Stimulated activated CD4-positive, alpha-beta T cell treated with anti-CD3 and anti-CD28 coated beads, Interleukin-12 subunit alpha, Interleukin-12 subunit beta, amount 100 ng/mL, for 24 hours (primary cell): ENCODE measurements at places on chromosomes 2 and 18.

DNA sequence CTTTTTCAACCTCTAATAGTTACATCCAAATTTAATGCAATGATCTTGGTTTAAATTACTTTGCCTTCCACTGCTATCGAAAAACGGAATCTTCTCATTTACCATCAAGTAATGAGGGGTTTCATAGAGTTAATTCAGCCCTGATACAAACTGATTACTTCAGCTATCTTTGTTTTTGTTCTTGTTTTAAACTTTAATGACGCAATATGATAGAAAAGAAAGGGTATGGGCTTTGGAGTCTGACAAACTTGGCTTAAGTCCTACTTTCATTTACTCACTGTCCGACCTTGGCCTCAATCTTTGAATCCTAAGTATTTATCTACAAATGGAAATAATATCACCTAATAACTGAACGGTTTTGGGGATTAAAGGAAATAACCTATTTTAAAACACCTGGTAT, 16.1 kb downstream of the ADAM17 start:
- no peak for DNase-seq

DNA sequence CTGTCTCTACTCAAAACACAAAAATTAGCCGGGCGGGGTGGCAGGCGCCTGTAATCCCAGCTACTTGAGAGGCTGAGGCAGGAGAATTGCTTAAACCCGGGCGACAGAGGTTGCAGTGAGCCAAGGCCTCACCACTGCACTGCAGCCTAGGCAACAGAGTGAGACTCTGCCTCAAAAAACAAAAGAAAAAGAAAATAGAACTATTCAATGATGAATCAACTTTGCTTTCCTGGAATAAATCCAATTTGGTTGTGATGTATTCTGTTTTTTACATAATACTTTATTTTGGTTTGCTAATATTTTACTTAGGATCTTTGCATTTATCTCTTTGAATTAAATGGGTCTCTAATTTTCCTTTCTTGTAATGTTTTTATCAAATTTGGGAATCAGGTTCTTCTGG, 86.3 kb upstream of the MBOAT2 start:
- no peak for DNase-seq

DNA sequence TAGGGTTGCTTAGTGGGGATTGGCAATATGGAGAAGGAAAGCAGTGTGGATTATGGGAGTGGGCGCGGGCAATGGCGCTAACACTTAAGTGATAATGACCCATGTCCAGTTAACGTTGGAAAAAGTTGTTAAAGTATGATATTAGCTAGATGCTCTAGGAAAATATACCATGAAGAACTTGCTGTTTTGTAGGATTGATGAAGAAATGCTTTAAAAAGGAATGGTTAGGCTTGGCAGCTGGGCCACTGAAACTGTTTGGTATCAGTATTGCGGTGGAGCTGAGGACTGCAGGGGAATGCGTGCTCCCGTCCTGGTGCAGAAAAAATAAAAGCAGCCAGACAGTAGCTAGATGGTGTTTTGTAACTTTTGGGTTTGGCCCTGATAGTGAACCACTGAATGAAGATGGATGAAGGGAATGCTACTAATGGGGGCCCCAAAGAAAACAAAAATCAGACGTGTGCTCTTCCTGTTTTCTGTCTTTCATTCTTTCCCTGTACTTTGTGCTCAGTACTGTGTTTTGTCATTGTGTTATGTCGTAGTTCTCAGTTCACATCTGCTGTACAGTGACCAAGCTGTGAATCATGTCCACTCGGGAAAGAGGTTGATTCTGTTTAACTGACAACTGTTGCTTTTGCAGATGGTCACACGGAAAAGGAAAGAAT, 999 bp downstream of the INSIG2 start:
- DNase-seq = no peak

GRCh38 chr2:218582076-218582475, 13.4 kb downstream of the CNOT9 start:
- no peak for DNase-seq

- DNase-seq = no peak
Observed at GRCh38 chr2:167484875-167485274, 596.6 kb downstream of the XIRP2 start.

GRCh38 chr2:216887138-216887537, 27.3 kb upstream of the TNP1 start:
- no peak for DNase-seq

DNA sequence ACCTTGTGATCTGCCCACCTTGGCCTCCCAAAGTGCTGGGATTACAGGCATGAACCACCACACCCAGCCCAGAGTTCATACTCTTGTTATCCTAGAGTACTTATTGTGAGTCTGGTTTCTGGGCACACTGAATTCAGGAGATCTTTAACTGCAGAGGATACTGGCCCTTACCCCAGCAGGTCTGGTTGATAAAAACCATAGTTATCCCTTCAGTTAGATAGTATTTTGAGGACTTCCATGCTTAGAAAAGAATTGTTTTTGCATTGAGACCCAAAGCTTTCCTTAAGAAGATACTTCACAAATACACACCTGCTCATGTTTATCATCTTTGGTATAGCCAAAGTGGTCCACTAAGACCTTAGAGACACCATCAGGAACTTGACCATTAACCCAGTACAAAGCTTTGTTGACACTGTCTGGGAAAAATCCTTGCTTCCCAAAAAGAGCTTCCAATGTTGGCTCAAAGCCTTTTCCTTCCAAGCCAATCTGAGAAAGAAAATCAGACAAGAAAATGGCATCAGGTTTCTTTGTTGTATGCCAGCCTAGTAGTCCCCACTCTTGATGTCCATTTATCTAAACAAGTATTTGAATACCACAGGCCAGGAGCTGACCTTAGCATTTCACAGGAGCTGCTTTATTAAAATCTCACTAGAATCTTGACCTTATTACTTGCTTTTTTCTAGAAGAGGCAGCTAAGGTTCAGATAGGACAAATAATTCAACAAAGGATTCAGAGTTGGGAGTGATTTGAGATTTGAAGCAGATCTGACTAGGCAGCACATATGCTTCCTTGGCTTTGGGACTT, 17.2 kb downstream of the APOB start:
- no peak for DNase-seq

GRCh38 chr2:44941551-44942234, at the start of gene SIX3:
Gene SIX3 (plus strand): TSS chr2:44941702. CDS start chr2:44942105, 403 bp downstream.
- DNase-seq = no peak

DNA sequence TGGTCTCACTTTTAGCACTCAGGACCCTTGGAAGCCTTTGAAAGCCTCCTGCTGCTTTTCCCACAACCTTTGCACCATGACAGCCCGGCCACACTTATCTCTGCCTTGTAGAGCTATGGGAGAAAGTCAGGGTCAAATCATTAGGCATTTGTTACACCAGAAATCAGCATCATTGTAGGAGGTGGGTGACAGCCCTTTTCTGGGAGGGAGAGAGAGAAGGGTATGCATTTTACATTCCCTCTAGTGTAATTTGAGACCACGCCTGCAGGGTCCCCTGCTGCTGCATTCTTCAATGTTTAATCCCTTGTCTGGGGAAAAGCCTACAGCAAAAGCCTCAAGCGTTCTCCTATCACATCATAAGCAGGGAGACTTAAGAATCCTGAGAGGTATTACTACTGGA, 766.8 kb upstream of the FAM98A start:
- no peak for DNase-seq

- DNase-seq = no peak
Observed at GRCh38 chr2:128313091-128313836, 5.4 kb downstream of the HS6ST1 start.

- no peak for DNase-seq
Observed at GRCh38 chr18:46715062-46715461, 41.8 kb downstream of the ST8SIA5 start.

DNA sequence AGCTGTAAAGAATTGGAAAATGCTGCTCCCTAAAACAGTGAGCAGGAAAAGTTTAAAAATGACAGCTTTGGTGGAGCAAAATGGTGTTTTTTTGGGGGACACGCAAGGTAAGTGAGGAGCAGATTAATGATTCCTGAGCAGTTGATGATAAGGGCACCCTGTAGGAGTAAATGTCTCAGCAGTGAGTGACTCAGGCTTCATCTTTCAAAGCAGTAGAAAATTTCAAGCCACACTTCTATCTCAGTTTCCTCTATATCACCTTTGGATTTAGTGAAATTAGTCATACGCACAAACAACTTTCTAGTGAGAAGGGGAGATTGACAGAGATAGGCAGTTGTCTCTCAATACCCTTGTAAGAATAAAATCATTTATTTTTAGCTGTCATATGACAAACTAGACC, 709.0 kb upstream of the FAM98A start:
- no peak for DNase-seq

- DNase-seq = no peak
Observed at GRCh38 chr18:74497778-74498177, 1.6 kb downstream of the CNDP2 start.

GRCh38 chr2:9654452-9655100, 23.8 kb upstream of the YWHAQ start:
- DNase-seq = no peak

DNA sequence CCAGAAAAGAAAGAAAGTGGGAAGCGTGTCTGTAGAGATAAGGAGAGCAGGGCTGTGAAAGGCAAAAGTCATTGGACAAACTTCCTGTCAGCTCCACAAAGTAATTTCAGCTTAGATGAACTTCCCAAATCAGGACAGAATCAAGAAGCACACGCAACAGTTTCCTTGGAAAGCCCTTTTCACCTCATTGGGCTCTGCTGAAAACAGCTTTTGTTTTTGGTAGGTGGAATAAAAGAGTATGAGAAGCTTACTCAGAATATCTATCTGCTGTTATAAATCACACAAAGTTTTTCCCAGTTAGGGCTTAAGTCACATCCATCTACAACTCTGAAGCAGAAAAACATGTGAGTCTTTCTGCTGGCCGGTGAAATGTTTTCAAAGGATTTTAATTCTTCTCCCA, 42.4 kb upstream of the EFEMP1 start:
- no peak for DNase-seq

GRCh38 chr2:153222231-153223165, 256.1 kb downstream of the RPRM start:
- no peak for DNase-seq

DNA sequence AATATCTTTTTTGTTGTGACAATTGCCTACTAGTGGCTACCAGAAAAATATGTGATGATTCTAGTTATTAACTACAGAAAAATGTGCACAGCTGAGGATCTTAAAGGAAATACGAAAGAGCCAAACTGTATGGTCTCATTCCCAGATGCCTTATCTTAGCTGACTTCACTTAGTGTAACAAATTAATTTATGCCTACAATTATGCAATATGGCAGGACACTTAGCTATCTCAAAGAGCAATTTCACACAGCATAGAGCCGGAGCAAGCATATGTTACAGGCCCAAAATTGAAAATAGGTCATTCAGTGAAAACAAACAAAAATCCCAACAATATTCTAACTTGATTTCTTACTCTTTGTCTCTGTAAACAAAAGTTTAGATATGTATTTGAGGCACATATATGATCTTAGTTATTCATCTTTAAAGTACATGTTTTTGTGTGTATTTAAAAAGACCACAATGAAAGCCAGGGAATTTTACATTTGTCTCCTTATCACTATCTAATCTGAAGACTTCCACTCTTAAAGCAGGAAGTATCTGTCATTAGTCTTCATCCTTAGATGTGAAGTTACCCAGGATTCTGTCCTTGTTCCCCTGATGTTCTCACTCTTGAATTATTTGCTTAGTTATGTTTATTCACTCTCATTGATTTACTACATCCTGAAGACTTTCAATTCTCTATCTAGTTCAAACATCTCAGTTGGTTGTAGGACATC, 1579.0 kb upstream of the NXPH2 start:
- DNase-seq = no peak

DNA sequence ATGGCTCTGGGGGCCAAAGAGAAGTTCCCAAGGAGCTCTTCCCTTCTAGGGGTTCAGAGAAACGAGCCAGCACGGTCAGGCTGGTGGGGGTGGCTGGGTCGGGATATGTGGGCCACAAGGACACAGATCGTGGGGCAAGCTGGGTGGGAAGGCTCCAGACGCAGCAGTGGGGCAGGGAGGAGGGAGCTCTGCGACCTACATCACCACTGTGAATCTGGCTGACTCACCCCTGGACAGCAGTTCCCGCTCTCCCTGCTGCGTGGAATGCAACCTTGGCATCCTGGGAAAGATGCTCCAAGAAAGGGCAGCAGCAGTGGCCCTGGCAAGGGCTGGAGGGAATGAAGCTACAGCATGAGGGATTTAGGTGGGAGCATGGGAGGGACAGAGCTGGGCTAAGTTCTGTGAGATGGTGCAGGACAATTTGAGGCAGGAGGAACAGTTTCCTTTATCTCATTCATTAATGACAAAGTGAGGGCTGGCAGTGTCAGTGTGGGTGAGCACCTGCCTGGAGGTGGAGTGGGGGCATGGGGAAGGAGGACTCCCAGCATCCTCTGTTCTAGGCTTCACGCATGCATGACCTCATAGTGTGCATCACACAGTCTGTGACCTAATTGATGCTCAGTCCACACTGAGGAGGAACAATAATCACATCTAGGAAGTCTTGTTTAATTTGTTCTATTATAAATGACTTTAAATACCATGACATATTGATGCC, 25.0 kb downstream of the CELF4 start:
- DNase-seq = no peak

GRCh38 chr2:9156483-9156882, 50.1 kb upstream of the ASAP2 start:
- DNase-seq = no peak

GRCh38 chr18:53745224-53745967, 479.1 kb downstream of the MBD2 start:
- DNase-seq = no peak

GRCh38 chr2:4840791-4841190, 851.4 kb upstream of the SOX11 start:
- no peak for DNase-seq

- no peak for DNase-seq
Observed at GRCh38 chr18:23484561-23485182, 18.6 kb upstream of the RMC1 start.

DNA sequence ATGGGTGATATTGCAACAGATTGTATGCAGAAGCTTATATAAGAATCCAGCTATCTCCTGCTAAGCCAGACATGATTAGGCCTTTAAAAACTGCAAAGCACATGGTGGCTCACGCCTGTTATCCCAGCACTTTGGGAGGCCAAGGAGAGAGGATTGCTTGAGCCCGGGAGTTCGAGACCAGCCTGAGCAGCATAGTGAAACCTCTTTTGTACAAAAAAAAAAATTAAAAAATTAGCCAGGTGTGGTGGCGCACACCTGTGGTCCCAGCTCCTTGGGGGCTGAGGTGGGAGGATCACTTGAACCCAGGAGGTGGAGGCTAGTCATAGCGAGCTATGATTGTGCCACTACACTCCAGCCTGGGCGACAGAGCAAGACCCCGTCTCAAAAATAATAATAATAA, 204.6 kb downstream of the TNS1 start:
- DNase-seq = no peak

DNA sequence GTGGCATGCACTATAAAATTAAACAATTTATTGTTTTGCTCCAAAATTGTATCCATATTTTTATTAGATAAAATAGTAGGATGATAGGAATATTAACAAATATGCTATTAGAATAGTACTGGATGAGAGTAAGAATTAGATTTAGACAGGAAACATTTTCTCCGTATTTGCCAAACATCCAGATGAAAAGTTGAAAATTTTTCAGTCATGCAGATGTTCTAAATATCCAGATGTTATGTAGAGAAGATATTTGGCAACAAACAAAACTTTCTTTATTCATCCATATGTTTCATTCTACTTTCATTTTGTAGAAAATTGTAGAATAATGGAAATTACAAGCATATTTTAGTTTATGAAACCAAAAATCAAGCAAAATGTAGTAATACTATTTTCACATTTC, 45.2 kb upstream of the NEUROD1 start:
- no peak for DNase-seq
